Activated CD4-positive, alpha-beta T cell treated with anti-CD3 and anti-CD28 coated beads, Interleukin-2, amount 50 U/mL, for 1 hour (primary cell): ENCODE measurements at places on chromosomes 7 and 10.

- no peak for DNase-seq
These were observed 94.7 kb downstream of the OSBPL3 start for GRCh38 chr7:24885305-24885704.

GRCh38 chr7:73718905-73719805, at the start of gene STX1A:
STX1A (minus strand) TSS chr7:73719669; CDS start chr7:73719631, 38 bp downstream.
- DNase-seq, result peak; percentile 66

- no peak for DNase-seq
These were observed 20.0 kb downstream of the CAMK2G start for GRCh38 chr10:73854310-73854709.

DNA sequence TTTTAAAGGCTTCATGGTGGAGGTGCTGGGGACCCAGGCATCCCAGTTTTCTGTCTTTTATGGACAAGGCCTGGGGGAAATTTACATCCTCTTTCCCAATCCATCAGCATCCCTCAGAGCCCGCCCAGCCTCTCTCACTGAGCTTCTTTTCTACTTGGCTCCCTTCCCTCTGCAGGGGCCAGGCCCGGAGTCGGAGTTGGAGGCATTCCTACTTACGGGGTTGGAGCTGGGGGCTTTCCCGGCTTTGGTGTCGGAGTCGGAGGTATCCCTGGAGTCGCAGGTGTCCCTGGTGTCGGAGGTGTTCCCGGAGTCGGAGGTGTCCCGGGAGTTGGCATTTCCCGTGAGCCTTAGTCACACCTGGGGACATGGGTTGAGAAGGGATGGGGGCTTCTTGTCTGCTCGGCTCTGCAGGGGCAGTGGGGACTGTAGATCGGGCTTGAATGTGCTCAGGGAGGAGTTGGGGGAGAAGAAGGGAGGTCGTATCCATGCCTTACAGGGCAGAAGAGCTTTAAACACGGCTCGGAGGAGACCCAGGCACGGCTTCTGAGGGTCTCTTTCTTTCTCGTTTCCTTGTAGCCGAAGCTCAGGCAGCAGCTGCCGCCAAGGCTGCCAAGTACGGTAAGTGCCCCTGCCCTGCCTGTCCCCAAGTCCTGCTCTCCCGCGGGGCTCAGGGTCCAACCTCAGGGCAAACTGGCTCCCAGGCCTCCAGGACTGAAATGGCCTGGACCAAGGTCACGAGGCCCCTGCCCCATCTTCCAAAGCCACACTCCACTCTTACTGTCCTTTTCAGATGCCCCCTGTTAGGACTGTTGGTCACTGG, 27.3 kb upstream of the LIMK1 start:
- DNase-seq, result no peak

DNA sequence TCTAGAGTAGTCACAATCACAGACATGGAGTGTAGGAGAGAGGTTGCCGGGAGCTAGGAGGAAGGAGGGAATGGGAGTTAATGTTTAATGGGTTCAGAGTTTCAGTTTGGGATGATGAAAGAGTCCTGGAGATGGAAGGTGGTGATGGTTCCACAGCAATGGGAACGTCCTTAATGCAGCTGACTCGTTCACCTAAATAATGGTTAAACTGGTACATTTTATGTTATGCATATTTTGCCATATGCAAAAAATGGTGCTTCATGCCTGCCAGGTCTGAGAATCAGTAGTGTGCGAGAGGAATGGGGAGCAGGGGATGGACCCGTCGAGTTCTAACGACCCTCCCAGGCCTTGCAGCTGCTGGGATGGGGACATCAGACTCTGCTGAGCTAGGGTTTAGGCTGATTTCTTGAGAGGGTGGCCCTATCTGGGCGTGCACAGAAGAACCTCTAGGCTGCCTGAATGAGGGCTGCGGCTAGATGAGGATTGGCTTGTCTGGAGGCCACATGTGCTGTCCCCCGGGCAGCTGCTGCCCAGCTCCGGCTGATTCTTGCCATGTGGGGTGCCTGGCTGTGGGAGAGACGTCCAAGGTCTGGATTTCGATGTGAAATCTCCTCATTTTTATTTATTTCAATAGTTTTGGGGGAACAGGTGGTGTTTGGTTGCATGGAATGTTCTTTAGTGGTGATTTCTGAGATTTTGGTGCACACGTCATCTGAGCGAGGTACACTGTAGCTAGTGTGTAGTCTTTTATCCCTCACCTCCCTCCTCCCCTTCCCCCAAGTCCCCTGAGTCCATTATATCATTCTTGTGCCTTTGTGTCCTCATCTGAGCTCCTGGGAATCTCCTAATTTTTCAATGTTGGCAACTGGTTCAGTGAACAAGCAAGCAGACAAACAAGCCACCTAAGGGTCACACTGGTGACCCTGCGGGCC, 116.0 kb downstream of the GRK5 start:
- no peak for DNase-seq

DNA sequence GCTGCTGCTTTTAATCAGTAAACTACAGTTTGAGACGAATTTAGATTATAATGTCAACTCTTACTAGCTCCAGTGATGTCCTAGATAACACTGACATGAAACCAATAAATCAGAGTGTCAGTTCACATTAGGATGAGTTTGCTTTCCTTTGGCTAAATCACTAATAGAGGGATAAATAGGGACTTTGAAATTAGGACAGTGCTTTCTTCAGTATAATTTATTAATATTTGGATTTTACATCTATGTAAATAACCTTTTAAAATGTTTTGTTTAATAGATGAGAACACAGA, 55.6 kb downstream of the C1GALT1 start:
- no peak for DNase-seq

DNA sequence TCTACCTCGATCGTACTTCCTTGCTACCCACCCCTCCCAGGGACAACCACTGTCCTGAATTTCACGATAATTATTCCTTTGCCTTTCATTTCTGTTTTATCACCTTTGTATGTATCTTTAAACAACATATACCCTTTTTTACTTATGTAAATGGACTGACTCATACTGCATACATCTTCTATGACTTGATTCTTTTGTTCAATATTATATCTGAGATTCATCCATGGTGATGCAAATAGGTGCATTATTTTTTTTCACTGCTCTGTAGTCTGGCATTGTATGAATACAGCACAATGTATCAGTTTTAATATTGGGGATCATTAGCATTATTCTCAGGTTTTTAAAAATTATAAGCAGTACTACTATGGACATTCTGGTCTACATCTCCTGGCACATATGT, 69.4 kb downstream of the ABCC2 start:
- no peak for DNase-seq

GRCh38 chr7:137755846-137756651, 90.7 kb downstream of the DGKI start:
- DNase-seq, result no peak

- DNase-seq, result no peak
These were observed 82.9 kb upstream of the AFAP1L2 start for GRCh38 chr10:114486938-114487814.

- DNase-seq, result no peak
These were observed 4.5 kb downstream of the EIF4H start for GRCh38 chr7:74178632-74179031.

- DNase-seq, result no peak
These were observed 64.4 kb upstream of the NANOS1 start for GRCh38 chr10:118965096-118965495.

- DNase-seq, result no peak
These were observed 724.2 kb downstream of the GATA3 start for GRCh38 chr10:8778713-8779112.

GRCh38 chr10:122263971-122264370, 7.1 kb upstream of the BTBD16 start:
- DNase-seq, result no peak

DNA sequence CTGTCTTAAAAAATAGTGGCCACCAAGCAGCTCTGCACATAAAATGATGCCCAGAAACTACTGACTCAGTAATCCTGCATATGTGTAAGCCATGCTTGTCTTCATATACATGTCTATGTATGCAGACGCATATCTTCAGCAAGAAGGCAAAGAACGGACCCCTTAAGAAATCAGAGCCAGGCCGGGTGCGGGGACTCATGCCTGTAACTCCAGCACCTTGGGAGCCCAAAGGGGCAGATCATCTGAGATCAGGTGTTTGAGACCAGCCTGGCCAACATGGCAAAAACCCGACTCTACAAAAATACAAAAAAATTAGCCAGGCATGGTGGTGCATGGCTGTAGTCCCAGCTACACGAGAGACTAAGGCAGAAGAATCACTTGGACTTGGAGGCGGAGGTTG, 295.0 kb downstream of the TCERG1L start:
- no peak for DNase-seq

- DNase-seq, result no peak
These were observed 9.3 kb downstream of the NOD1 start for GRCh38 chr7:30469303-30469702.

DNA sequence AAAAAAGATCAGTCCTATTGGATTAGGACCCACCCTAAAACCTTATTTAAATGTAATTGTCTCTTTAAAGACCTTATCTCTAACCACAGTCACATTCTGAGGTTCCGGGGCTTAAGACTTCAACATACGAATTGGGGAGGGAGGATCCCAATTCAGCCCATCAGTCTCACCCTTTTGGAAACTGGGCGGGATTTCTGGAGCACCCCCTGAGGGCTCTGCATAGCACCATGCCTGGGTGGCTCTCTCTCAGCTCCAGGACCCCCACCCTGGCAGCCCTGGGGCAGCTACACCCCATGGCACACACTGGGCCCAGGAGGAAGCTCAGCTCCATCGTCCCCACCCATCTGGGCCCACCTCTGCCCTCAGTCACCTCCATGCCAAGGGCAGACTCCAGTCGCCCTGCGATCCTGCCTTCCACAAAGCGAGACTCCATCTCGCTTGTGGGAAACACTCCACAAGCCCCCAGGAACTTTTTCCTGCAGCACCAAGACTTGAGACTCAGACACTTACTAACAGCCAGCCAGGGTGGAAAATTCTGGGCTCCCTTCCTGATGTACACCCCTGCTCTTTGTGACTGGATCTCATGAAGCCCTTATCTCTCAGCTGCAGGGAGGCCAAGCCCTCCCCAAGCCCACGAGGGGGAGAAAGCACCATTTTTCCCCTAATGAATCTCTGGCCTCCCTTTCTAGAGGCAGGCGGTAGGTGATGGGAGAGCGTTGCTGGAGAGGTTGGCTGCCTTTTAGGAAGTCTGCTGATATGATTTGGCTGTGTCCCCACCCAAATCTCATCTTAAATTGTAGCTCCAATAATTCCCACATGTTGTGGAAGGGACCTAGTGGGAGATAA, 90.8 kb upstream of the KDM7A start:
- DNase-seq, result no peak

- no peak for DNase-seq
These were observed 209.1 kb upstream of the VWC2 start for GRCh38 chr7:49564379-49564714.

- no peak for DNase-seq
These were observed 52.9 kb downstream of the AUTS2 start for GRCh38 chr7:69651101-69651590.

GRCh38 chr7:26593393-26593792, 271.0 kb downstream of the SKAP2 start:
- no peak for DNase-seq

DNA sequence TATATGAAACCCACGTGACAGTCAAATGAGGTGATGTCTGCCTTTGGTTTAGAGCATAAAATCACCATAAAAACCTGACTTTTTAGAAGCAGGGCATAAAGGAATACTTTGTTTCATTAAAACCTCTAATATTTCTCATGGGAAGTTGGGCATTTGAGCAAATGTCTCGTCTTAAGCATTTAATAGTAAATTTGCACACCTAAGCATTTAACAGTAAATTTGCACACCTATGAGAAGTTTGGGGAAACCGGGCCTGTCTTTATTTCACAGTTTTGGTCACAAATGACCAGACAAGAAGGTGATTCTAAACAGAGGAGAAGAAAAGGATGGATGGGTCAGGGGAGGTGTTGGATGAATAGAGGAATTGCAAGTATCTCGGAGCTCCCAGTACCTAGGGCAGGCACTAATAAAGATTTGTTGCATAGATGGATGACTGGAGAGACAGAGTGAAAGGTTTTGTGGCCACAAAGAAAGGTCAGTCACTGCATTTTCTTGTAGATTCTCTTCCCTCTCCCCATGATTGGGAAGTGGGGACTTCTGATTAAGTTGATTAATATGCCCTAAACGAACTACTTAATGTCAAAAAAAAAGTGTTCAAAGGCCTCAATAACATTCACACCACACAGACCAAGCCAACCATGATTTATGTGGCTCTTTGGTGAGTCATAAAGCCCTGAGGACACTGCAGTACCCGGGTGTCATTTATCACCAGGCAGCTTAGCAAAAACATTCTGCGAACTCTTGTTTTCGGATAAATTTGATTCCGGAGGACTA, 158.2 kb downstream of the SPAG6 start:
- no peak for DNase-seq

GRCh38 chr10:119350502-119351097, 143.2 kb downstream of the GRK5 start:
- DNase-seq, result no peak

GRCh38 chr7:14381306-14381705, 391.8 kb upstream of the ETV1 start:
- DNase-seq, result no peak

- peak; percentile 2 for DNase-seq
These were observed 29.5 kb upstream of the ANKRD2 start for GRCh38 chr10:97543025-97543546.

DNA sequence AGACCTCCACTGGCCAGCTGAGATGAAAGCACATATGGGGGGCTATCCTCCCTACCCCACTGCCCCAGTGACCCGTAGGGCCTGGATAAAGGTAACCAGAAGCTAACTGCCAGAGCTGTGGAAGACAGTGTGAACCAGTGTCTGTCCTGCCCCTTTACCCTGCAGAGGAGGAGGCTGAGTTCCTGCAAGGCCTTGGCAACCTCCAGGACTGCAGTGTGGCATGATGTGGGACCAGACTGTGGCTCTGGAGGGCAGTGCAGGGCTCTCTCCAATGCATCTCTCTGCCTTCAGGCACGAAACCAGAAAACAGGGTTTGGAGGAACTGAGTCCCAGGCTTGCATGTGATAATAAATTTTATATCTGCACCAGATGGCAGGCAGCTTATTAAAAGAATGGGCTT, 93.1 kb downstream of the EPC1 start:
- DNase-seq, result no peak

DNA sequence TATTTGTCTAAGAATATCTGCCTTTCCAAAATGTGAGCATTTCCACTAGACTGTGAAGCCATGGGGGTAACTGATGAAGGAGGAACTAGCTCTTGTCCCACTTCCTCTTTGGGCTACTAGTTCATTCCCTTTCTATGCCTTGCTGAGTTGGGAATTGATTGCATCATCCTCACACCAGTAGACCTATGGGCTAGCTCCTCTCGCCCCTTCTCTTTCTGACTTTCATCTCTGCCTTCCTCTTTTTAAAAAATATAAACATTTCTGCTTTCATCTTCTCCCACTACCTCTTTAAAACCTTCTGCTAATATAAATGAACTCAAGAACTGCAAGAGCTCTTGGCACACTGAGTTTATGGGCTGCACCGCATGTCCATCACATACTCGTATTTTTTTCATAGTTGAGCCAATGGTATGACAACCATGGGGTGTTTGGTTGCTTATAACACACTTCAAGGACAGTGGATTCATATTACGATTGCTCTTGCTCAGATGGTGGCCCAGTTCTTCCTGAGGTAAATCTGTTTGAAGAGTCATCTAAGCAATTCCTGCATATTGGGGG, 182.0 kb downstream of the REEP3 start:
- DNase-seq, result no peak

GRCh38 chr10:8033812-8034465, 20.5 kb upstream of the GATA3 start:
- no peak for DNase-seq

GRCh38 chr10:103382769-103383168, 13.5 kb downstream of the ATP5MK start:
- DNase-seq, result no peak
